ENCODE measurements at places on chromosomes 13 and 19. TPM values are rescaled to one million over a fixed set of nuclear protein-coding genes. Genes with fewer than 3 reads are reported as not detected.

The PLPP2 gene
- polyA plus RNA-seq = 2.5 TPM

The RGCC gene
- 13.9 TPM for polyA plus RNA-seq

- no peak for DNase-seq
Observed at GRCh38 chr13:95677564-95678266, 776 bp downstream of the DNAJC3 start.

DNA sequence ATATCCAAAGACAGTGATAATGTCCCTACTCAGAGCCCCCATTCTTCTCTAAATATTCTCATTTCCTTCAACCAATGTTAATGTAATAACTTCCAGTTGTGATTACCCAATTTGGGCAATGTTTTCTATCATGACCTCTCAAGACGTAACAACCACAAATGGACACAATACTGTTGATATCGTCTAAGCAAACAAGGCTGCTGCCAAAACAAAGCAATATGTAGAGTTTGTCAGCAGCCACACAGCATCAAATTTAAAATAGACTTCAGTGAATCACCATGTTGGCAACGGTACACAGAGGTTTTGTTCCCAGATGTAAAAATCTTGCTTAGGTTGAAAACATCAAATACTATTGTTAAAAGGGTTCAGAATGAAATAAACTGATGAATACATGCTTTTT lies 205.1 kb downstream of the DACH1 start:
- no peak for DNase-seq

All from left renal pelvis (tissue), 4 donors.